AG20443 (cell line): ENCODE measurements at places on chromosomes 16 and 17.

DNA sequence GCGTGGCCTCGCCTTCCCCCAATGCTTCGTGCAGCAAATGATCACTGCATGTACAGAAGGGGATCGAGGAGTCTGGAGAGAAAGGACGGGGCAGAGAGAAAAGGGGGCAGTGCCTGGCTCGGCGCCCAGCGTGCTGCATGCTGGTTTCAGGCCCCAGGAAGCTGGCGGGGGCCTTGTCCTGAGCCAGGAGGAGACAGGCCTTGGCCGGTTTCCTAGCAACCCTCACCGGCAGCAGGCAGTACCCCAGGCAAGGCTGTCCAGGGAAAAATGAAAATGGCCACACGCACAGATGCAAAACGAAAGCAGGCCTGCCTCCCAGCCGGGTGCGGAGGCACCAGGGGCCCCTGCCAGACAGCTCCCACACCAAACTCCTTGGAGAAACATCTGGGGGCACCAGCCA lies 126.3 kb downstream of the ZFHX3 start:
- DNase-seq, result no peak

- DNase-seq, result peak; percentile 82
Measured at GRCh38 chr17:2406903-2407790, 6.3 kb upstream of the MNT start.

DNA sequence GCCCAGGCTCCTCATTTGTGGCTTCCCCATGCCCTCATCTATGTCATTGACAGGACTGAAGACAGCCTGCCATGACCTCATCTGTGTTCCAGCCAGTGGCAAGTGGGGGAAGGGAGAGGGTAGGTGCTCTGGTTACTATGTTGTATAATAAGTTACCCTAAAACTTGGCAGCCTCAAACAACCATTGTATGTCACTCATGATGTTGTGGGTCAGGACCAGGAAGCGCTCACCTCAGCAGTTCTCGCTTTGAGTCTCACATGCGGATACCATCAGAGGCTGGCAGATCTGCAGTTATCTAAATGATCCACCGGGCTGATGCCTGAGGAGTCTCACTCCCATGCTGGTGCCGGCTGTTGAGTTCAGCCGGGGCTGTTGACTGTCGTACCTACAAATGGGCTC lies 89.0 kb upstream of the TMEM97 start:
- DNase-seq, result peak; percentile 5

- DNase-seq, result no peak
Measured at GRCh38 chr16:71254832-71255525, 24.5 kb upstream of the HYDIN start.
